ENCODE measurements at places on chromosomes 1 and 21.

DNA sequence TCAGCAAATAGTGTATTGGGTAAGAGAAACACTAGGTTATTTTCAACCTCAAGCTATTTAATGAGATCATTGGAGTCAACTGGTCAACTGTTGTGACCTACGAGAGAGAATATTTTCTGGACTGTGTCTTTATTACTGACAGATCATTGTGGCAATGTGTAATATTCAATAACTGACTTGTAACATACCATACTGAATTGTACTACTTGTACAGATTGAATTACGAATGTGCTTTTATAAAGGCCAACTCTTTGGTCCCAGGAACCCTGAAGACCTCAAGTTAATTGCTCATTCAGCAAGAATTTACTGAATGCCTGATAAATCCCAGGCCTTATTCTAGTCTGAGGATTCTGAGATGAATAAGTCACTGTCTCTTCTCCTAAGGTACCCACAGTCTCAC is 56.1 kb upstream of the CAMK1G start:
- DNase-seq: no peak

GRCh38 chr1:22273686-22274681 is 131.1 kb upstream of the WNT4 start:
- no peak for DNase-seq

- no peak for DNase-seq
Observed at GRCh38 chr1:73887412-73887811, 310.6 kb downstream of the LRRIQ3 start.

DNA sequence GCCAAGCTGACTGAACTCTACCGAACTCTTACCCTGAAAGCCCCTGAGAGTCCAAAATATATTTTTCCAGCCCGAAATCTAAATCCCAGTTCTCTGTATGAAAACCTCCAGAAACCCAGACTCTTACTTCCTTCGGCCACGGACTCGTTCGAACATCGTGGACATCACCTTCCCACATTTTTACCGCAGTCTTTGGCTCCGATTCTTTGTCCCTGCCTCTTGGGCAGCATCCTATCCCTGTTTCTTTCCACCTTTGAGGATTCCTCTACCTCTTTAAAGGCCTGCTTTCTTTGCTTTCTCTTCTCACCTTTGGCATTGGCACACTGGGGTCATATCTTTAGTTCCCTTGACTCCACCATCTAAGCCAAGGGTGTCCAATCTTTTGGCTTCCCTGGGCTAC is 932 bp upstream of the USP24 start:
- DNase-seq: no peak

DNA sequence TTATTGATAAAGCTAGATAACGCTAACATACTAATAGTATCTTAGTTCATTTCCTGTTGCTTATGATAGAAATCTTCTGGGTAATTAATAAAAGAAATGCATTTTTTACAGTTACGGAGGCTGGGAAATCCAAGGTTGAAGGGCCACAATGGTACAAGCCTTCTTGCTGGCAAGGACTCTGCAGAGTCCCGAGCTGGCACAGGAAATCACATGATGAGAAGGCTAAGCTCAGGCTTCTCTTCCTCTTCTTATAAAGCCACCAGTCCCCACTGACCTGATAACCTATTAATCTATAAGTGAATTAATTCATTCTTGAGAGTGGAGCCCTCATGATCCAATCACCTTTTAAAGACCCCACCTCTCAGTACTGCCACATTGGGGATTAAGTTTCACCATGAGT is 82.6 kb downstream of the GPR161 start:
- DNase-seq: peak; percentile 38

DNA sequence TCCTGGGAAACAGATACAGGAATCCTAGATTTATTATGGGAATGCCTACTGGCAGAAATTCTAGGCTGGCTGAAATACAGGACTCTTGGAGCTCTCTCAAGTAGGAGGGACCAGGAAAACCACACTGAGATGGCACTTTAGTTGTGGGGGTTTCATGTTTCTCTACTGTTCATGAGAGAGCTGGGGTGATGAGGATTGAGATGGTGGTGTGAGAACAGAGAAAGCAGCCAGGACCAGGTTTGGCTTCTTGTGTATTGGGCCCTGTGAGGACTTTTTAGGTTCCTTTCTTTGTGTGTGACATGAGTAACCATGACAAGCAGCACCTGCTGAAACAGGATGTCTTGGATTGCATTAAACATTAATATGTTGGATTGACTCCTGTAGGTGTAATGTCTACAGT is 4.9 kb downstream of the ARID1A start:
- DNase-seq: no peak

DNA sequence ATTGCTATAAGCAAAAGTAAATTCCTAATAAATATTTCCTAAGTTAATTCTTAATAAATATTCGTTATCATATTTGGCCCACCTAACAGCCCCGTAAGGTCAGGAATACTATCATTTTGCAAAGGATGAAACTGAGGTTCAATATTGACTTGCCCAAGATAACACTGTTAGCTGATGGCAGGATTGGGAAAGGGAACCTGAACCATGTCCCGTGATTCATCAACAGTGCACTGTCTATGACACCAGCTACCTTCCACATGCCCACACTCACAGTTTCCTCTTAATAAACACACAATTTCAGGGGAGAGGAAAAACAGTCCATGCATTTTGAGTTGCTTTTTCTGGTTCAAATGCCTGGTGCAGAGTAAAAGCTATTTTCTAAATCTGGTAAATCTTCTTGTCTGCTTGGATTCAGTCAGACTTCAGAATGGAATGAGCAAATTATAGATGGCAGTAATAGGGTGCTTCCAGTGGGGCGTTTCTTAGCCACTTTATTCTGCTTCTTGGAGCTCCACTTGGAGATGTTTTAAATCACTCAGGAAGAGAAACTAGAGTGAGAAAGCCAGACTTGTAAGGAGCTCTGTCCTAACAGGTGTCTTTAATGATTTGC is 354.6 kb downstream of the PDE4B start:
- DNase-seq: no peak

DNA sequence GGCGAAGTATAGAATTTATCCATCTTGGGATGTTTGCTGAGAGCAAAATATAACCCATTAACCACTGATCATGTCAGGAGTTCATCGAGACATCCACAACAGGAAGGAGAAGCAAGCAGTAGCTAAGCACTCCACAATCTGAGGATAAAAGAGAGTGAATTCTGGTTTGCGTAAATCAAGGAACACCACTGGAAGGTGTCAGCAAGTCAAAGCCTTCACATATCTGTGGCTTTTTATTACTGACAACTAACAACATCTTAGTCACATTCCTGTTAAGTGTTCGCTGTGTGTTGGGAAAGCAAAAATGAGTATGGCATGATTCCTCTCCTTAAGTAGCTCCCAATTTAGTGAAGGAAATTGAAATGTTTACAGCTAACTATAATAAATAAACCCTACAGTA is 44.5 kb upstream of the DARS2 start:
- no peak for DNase-seq

- DNase-seq: no peak
Observed at GRCh38 chr1:187928288-187928687, 1099.5 kb downstream of the PLA2G4A start.

GRCh38 chr1:186239171-186239570 is 135.9 kb downstream of the TPR start:
- no peak for DNase-seq

- peak; percentile 76 for DNase-seq
Observed at GRCh38 chr1:160376525-160377131, 9.8 kb downstream of the NHLH1 start.

DNA sequence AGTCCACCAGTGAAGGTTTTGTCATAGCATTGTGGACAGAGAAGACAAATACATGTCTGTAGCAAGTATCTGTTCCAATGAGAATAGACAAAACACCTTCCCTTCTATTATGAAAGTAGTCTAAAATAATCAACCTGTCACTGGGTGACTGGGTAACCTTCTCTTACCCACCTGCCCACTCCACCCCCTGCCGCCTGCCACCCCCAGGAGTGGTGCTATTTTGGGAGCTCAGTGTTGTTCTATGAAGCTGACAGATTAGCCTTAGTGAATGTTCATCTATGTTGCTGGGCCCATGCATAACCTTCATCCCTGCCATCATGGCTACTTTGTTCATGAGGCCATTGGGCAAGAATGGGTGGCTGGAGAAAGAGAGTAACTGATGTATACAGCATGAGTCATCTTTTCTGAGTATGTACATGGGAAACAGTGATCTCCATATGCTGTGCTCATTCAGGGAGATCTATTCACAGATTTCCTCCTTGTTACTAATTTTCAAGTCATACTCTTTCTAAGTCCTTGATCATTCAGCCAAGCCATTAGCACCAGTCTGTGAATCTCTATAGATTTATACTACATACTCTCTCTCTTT is 24.8 kb downstream of the MARK1 start:
- no peak for DNase-seq

- no peak for DNase-seq
Observed at GRCh38 chr1:179743679-179744400, 749 bp downstream of the FAM163A start.

- no peak for DNase-seq
Observed at GRCh38 chr1:93702111-93702827, 20.6 kb upstream of the BCAR3 start.

DNA sequence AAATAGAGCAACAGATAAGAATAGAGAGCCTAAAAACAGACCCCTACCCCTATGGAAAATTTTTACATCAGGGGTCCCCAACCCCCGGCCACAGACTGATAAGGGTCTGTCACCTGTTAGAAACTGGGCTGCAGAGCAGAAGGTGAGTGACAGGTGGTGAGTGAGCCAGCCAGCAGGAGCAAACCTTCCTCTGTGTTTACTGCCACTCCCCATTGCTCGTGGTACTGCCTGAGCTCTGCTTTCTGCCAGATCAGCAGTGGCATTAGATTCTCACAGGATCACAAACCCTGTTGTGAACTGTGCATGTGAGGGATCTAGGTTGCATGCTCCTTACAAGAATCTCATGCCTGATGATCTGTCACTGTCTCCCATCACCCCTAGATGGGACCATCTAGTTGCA is 174.1 kb downstream of the FOXD2 start:
- DNase-seq: no peak

- peak; percentile 57 for DNase-seq
Observed at GRCh38 chr1:41492341-41492848, 7.9 kb upstream of the EDN2 start.

DNA sequence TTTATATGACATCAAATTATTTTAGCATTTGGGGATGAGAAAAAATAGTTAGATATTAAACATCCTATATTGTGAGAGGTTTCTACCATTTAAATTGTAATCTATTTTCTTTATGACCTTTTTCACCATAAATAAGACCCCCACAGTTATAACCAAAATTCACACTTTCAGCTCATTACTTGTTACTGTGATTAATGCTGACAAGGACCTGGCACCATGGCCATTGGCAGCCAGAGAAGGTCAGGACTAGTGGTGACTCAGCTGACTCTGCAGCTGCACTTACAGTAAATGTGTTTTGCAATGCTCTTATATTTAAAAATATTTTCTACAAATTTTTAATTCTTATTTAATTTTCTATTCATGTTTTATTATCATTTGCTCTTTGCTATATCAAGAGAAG is 133.3 kb upstream of the C1orf105 start:
- DNase-seq: peak; percentile 63

GRCh38 chr1:179142889-179143299 is 61.0 kb downstream of the TOR3A start:
- DNase-seq: peak; percentile 97

- DNase-seq: no peak
Observed at GRCh38 chr1:41521766-41522165, 37.3 kb upstream of the EDN2 start.

DNA sequence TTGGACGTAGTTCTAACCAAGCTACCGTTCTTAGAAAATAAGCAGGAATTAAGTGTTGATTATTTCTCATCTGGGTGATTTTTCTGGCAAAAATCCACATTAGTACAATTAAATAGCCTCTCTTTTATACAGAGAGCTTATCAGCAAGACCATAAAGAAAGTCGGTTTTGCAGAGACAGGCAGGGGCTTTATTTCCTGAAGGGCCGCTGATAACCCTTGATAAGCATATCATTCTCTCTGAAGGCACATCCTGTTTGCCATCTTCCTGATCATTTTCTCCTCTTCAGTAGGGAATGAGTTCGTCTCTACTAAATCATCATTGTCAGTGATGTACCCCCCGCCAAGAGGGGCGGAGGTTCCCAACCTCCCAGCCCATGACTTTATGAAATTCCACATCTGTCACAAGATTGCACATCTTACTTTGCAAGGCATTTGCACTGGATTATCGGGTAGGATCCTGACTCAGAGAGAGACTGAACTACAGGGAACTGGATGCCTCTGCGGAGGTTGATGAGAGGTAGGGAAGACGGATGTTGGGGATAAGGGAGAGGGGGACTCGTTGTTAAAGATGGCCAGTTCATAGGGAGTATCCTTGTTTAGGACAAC is 115.7 kb downstream of the KCNJ6 start:
- DNase-seq: no peak

GRCh38 chr1:116962987-116963639 is 38.4 kb upstream of the CD101 start:
- DNase-seq: peak; percentile 53

DNA sequence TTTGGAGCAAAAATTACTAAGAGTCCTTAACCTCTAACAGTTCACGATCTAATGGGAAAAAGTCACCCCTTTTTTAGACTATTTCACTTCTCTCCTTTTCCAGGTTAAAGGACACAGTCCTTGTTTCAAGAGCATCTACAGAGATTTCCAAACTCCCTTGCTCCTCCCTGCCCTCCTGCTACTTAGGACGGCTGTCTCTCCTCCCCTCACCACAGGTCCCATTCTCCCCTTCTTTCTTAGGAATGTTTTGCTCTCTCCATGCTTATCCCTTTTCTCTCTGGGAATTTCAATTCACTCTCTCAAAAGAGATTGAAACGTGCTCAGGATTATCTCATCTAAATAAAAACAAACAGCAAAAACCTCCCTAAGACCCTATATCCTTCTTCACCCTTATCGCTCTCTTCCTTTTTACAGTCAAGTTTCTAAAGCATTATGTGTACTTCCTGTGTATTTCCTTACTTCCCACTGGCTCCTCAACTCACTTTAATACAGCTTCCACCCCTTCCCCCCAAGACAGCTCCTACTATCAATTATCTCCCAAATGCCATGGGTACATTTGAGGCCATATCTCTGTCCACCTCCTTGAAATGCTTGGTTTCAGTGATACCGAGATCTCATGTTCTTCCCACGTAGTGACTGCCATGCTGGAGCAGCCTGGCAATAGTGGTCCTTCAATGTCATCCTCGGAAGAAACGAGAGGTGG is 43.2 kb upstream of the ZNF281 start:
- DNase-seq: no peak

DNA sequence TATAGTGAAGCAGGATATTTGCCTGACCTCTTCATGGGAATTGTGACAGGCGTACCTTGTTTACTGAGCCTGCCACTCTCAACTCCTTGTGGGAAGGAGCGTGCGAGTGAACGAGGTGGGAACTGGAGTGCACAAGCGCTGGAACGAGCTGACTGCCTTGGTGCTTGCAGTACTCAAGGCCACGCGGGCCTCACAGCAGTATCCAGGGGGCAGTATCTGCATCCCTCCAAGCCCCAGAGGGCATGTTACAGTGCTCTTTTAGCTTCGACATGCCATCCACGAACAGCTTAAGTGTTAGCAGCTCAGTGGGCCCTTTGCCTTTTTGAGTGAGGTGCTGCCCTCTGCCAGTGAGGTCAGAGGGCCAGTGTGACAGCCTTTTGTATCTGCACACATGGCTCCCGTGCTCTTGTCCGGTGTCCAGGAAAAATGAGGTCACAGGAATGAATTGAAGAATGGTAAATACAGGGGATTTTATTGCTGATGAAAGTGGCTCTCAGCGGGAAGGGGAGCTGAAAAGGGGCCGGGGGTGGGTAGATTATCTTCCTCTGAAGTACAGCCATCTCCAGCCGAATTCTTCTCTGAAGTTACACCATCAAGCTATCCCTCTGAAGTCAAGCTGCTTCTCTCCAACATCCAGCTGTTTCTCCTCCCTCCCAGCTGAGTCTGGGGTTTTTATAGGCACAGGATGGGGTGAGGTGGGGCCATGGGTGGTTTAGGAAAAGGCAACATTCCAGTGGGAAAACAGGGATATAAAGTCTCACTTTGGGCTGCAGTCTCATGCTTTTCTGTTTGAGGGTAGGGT is 69.3 kb downstream of the EPB41 start:
- no peak for DNase-seq

All from suppressor macrophage treated with lipopolysaccharide for 4 hours (primary cell).